ENCODE measurements at places on chromosomes 7 and 10.

DNA sequence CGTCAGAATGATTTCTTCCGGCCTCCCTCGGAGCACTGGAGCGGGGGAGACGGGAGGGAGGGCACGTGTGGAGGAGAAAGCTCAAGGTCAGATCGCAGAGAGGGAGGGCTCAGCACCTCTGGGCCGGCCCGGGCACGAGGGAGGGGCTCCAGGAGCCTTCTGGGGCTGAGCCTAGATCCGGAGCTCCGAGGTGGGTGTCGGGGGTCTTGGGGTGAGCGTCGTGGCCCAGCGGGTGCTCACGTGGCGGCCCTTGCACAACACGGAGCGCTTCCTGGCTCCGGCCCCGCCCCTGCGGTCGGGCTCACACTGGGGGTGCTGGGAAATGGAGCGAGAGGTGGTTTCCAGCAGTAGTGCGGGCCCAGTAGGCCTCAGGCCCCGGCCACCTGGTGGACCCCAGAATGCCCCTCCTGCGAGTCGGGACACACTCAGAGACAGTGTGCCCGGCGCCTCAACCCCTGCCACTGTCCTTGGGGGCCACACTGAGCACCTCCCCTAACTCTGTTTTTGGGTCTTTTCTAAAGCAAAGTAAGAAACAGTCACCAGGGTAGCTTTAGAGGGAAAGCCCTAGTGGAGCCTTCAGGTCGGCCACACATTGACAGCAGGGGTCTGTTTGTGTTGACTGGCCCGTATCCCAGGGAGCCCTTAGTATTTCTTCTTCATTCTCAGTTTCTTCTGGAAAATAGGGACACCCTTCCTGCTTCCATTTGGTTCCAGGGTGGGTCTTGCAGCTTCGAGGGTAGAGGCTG lies 798 bp downstream of the PPIF start:
- DNase-seq: peak; percentile 85

DNA sequence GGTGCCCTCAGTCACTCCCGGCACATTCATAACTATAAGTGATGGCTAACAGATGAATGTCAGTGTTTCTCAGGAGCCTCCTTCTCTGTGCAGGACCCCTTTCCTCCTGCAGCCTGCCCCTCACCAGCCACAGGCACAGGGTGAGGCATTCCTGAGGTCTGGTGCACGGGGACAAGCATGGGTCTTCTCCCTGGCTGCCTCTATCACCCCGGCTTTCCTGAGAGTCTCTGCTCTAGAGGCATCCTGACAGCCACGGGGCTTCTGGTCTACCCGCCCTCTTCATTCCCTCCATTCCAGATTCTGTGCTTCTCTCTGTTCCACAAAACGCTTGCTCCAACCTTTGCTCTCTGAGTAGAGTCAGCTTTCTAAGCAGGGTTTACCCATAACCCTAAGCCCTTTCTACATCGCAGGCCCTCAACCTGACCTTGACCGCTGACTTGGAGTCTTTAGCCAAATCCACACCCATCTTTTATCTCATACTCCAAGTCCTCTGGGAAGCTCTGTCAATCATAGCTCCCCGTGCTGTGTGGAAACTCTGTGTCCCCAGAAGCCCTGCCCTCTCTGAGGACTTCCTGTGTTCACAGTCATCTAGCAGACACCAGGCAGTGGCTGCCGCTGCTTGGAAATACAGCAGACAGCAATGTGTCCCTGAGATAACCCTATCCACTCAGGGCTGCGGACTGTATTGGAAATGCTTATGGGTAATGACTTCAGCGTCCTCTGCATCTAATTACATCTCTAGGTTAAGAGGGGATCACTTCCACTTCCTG lies 159.0 kb downstream of the SFMBT2 start:
- DNase-seq: no peak

DNA sequence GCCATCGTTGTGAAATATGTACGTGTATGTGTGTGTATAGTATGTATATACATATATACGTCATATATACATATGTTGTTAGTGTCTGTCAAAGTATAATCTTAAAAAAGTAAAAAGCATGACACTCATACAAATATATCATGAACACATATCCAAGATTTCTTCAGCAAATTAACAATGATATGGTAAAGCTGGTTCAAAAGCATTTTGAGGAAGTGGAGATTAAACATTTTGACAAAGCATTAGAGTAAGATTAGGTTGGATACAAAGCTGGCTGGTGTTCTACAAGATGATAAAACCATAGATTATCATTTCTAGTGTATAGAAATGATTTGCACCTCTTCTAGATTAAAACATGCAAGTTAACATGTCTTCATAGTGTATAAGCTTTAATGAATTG lies 771 bp upstream of the NUDCD3 start:
- DNase-seq: no peak

GRCh38 chr7:70837589-70837988 lies 294.4 kb upstream of the GALNT17 start:
- no peak for DNase-seq

DNA sequence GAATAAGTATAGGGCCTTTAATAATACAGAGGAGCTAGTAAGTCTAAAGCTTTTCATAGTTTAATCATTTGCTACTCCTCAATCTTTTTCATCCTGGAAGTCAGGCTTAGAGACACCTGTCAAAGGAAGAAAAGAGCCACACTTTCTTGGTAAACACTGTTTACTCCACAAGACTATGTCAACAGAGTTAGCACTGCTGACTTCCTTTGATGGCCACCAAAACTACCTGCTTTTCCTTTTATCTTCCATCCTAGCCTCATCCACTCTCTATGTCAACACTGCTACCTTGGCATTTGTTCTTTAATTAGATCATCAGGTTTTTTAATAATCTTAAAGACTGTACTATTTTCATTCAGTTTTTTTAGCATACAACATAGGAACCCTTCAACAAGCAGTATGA lies 106.2 kb downstream of the ELAPOR2 start:
- DNase-seq: no peak

- DNase-seq: no peak
These were observed 197.3 kb downstream of the MACC1 start for GRCh38 chr7:20019757-20020432.

DNA sequence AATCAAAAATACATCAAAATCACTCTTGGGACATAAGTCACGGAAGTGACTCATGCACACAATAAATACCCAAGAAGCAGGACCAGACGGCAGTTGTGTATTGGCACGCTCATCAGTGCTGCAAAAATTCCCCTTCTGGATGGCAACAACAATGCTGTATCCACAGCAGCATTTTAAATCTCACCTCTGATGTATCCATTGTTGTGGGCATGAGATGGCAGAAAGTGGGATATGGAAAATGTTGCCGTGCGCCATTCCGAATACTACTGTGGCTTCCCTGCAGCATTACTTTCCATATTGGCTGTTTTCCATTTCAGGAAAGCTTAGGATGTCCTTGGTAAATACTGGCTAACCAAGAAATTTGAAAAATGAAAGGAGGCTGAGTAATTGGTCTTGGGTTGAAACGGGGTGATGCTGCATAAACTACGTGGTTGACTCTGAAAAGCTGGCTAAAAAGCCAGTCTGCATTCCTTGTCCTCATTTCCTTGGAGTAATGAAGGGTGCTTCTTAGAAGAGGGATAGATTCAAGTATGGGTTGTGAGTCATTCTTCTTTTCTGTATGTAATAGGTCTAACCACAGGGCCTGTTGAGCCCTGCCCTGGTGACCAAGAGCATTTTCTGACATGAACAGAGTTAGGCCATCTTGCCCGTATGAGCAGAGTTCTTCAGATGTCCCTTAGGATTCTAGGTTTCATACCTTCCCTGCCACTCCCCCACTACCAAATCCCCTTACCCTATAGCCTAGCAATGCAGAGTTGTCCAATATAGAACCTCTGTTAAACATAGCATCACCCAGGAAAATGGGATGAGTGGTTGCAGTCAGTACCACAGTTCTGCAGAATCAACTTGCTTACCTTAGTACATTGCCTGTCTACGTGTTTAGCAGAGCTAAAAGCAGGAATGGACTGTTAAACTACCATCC lies 36.3 kb upstream of the TOMM7 start:
- DNase-seq: no peak

DNA sequence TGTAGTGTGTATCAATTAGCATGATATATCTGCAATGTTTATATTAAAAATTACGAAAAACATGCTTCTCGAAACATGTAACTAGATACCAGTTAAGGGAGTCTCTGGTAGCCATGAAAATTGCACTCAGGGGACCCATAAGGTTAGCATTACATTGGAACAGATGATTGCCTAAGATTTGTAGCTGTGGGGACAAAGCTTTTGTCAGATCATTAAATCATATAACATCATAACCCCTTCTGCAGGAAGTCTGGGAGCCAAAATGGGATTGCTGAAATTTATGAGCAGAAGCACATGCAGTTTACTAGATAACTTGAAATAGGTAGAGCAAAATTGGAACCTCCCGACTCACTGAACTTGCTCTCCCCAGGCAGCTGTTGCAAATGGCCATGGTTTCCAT lies 235.0 kb upstream of the IGFBP3 start:
- DNase-seq: no peak

DNA sequence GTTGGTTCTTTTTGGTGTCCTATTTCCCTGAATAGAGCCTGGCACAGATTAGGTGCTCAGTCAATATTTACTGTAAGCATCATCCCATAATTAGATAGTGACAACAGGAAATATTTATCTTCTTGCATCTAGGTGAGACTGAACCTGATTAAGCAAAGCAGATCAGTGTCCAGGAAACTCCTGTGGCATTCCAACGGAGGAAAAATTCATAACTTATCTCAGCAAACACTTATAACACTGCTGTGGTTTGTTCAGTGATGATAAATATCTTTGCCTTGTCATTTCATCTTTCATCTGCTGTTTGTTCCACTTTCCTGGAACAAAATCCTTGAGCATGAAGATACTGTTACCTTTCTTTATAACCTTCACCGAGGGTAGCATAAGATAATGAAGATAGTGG lies 1160.3 kb upstream of the AUTS2 start:
- DNase-seq: no peak

DNA sequence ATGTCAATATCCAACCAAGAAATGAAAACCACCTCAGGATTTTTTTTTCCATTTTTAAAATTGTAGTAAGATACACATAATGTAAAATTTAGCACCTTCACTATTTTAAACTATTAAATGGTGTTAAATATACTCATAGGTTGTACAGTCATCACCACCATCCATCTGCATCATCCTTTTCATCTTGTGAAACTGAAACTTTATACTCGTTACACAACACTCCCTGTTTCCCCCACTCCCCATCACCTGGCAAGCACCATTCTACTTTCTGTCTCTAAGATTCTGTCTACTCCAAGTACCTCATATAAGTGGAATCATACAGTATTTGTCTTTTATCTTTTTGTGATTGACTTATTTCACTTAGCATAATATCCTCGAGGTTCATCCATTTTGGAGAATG lies 335.2 kb upstream of the NPSR1 start:
- no peak for DNase-seq

DNA sequence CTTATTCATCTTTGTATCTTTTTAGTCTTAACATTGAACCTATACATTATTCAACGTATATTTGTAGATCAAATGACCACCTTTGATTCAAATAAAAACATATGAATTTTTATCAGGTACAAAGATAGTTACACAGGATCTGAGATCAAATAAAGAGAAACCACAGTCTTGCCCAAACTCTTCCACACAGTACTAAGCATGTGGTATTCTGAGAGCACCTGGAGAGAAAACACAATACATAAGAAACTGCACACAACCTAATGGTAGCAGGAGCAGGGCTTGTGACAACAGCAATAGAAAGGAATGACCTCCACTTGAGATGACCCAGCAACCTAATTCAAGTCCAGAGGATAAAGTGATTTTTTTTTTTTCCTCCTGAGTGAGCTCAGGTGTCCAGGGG lies 6.5 kb upstream of the WASL start:
- no peak for DNase-seq

DNA sequence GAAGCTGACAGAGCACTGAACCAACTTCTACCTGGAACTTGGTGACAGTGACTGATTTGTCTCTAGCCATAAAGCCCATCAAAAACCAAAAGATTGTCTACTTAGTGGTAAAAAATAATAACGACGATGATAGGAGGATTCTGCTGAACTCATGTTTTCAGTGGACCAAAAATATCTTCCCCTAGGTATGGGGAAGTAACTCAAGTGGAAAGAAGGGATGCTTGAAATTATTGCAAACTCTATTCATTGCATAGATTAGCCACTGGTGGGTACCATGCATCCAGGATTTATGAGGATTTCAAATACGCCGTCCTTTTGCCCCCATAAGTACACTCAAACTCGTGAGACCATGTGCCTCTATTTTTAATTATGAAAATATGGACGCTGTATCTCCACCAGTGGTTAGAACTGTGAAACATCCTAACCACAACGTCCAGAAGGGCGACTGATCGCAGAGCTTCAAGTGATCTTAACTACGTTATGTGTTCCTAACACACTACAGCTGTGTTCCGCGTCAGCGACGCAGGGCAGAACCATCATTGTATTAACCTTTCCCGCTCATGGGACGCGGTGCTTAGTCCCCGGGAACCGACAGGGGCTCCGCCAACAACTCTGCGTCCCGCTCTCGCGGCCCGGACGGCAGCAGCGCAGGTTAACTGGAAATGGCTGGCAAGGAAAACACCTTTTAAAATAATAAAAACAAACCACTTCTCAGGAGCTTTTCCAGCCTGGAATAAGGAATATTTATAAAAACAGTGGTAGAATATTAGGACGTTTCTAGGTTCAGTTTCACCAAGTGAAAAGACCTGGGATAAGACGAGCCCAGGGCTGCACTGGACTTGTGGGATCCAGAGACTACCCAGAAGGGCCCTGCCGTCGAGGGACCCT lies 776 bp downstream of the PEX1 start:
- no peak for DNase-seq

- no peak for DNase-seq
These were observed 203.4 kb downstream of the KIF20B start for GRCh38 chr10:89904755-89905154.

GRCh38 chr10:114515298-114515914 lies 111.1 kb upstream of the AFAP1L2 start:
- DNase-seq: no peak

GRCh38 chr10:31883397-31883796 lies 45.2 kb downstream of the ARHGAP12 start:
- no peak for DNase-seq

DNA sequence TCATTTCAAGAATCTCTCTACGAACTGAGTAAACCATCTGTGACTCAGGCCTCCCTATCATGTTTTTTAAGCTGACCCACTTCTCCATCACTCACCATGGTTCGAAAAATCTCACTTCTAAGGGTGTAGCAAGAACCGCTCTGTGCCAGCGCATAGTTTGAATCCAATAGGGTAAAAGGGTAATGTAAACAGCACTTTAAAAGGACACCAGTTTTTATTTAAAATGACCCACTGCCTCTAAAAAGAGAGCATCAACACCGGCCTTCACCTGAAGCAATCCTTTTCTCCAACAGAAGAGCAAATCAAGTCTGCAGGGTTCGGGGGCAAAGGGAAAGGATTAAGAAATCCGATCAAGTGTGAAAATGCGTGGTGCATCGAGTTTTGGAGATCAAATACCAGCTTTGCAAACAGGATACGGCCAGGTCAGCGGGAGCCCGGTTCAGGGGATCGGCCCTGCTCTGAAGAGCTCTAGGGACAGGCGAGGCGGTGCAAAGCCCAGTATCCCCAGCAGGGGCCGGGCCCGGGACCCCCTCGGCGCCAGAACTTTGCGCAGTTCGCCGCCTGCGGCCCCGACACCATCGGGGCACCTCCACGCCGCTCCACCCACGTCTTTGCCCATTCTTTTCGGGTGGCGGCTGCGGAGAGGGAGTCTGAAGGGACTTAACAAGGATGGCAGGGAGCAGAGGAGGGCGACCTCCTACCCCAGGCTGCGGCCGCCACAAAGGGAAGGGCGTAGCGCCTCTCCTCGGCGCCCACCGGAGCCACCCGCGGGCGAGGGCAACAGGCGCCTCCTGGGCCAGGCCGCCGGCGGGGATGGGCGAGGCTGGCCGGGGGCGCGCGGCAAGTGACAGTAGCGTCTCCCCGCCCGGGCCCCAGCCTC lies 842 bp downstream of the NMT2 start:
- peak; percentile 78 for DNase-seq

- DNase-seq: no peak
These were observed 74.2 kb downstream of the KLF6 start for GRCh38 chr10:3710764-3711163.

Measured in coronary artery (tissue), 2 donors.